HCEC 1CT (cell line): ENCODE measurements at places on chromosomes 1 and 21.
A peak's percentile ranks its signal among the peaks of the same experiment; 100 is the strongest.

GRCh38 chr1:48741380-48741779 lies 35.3 kb downstream of the BEND5 start:
- no peak for DNase-seq

- DNase-seq: no peak
These were observed 25.0 kb downstream of the ABCA4 start for GRCh38 chr1:94095744-94096469.

GRCh38 chr1:116178837-116179236 lies 67.6 kb downstream of the MAB21L3 start:
- DNase-seq: no peak

DNA sequence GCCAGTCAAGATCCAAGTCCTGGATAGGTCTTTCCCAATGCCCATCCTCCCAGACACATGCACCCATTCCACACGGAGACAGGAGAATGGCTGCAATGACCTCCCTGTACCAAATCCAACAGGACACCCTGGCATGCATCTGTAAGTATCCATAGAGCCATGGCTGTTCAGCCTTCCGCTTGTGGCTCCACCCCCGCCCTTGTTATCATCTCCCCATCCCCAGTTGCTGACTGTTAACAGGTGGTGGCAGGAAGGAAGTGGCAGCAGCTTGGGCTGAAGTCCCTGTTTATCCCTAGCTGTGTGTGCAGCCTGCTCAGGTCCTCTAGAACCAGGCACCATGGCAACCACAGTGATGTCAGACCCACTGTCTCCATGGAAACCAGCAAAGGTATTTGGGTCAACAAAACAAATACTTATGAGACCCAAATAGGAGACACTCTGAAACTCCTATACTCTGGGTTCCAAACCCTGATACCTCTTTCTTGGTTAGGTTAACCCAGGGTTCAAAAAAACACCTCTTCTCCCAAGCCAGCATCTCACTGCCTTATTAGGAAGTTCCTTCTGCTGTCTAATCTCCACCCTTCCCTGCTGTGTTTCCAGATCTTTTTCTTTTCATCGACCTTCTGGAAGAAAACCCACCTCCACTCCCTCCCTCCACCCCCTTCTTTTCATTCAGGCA lies 721 bp downstream of the PBXIP1 start:
- peak; percentile 37 for DNase-seq

DNA sequence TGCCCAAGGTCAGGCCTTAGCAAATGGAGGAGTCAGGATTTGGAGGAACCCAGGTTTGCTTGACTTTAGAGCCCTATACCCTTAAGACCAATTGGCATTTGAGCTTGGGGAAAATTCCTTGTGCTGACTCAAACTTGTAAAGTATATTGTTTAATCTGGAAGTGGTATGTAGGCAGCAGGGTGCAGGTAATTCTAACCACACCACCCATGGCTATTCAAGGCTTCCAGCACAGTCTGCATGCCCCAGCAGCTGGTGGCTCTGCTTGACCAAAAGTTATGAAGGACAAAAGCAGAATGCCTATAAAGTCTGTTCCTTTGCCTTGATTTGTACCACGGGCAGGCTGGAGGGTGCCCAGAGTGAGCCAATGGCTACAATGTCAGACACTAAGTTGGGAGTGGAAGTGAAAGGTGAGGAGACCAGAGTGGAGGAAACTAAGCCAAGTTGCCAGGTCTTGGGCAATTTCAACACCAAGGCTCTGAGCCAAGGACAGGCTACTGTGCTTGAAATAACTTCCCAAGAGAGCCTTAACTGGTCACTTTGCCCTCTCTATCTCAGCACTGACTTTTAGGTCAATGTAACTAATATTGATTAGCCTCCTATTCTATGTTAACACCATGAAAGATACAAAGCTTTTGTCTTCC lies 4.7 kb upstream of the G0S2 start:
- no peak for DNase-seq

DNA sequence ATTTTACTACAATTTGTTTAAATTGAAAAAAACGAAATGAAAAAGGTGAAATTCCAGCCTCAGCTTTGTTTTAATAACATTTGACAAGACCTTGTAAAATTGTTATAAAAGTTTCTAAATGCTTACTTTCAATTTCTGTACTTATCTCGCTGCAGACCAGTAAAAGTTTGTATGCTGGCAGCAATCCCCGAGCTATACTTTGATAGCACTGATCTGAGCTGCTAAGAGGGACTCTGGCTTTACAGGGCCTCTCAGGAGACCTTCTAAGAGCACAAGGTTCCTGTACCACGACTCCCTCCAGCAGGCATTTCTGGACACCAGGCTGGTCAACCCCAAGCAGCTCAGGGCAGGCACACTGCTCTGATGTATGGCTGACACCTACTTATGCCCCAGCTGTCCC lies 13.1 kb downstream of the STMN1 start:
- no peak for DNase-seq

DNA sequence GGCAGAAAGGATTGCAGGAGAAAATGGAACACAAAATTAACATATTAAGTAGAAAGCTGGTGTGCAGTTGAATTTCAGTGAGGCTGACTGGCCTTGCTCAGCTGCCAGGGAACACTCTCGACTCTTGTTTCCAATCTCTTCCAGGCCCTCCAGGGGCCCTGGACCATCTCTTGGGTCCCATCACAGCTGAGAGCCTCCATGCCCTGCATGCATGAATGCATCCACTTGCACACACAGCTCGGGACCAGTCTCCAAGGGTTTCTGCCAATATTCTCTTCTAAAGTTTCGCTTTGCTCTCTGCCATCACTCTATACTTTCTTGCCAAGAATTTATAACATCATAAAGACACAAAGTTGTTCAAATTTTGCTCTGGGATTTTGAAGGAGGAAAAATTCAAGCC lies 200.3 kb downstream of the DSCAM start:
- DNase-seq: no peak

DNA sequence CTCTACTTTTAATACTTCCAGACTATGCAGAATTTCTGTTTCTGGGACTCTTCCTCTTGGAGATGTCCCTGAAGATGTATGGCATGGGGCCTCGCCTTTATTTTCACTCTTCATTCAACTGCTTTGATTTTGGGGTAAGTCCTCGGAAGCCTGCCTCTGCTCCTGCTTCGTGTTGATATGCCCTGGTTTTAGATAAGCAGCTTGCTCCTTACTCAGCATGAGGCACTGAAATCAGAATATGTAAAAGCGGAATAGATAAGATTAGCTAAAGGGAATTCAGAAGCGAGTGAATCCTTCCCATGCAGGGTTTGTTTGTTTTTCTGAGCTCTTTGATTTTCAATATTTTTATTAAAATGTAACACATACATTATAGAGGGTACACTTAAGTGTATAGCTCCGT lies 234.7 kb downstream of the CACNA1E start:
- no peak for DNase-seq

- DNase-seq: no peak
These were observed 88.9 kb downstream of the PROX1 start for GRCh38 chr1:214076708-214077065.

GRCh38 chr1:234699795-234700665 lies 90.1 kb upstream of the IRF2BP2 start:
- peak; percentile 34 for DNase-seq

DNA sequence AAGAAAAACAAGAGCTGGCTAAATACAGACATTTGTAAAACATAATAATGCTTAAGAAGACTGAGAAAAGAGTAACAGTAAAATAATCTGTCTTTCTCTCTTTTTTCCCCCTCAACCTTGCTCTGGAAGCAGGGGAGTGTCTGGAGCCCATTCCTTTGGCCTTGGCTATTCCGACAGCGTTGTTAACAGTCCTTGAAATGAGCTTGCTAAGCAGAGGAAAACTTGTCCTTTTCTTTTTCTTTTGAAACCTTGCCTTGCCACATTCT lies 6.7 kb upstream of the CA6 start:
- DNase-seq: no peak

GRCh38 chr1:29829448-29830344 lies 593.4 kb downstream of the PTPRU start:
- DNase-seq: no peak

DNA sequence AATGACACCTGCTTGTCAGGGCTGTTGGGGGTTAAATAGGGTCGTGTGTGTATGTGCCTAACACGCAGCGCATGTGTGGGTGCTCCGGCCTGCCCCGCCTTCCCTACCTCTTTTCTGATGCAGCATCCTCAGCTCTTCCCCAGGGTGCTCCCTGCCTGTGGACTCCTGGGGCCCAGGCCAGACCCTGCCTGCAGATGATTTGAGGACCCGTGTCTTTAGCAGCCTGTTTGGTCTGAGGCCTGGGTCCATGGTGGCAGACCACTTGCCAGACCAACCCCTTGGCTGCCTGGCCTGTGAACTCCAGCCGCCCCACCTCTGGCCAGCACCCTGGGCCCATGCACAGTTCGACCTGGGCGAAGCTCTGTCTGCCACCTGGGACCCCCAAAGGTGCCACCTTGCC lies 57.0 kb upstream of the SIM2 start:
- DNase-seq: no peak

DNA sequence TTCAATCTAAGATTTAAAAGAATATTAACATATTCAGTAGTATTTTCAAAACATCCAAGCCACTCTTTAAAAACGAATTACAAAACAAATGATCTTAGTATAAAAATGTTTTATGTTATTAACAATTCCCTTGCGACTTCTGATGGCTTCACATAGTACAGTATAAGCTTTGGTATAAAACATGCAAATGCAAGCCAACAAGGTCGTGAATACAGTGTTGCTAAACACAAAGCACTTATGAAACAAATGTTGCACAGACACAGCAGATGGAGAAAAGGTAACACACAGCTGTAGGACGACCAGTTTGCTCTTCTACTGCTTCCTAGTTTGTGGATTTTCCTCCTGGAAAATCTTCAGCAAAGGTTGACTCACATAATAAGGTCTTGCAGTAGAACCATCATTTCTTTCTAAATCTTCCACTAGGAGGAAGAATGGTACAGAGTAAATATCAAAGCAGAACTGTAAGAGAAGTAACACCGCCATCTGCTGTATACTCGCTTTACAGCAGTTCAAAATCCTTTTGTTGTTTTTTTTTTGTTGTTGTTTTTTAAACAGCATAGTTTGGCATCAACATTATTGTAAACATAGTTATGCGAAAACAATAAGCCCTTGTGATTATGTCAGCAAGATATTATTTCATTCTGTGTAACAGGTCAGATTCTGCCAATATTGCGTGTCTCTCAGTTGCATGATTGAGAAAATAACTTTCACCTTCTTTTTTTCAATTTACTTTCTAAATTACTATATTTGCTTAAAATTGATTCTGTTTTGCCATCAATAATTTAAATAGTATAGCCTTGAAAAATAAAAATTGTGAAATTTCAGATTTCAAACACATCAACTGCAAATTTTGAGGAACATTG lies 69.5 kb downstream of the LHX8 start:
- DNase-seq: peak; percentile 51

DNA sequence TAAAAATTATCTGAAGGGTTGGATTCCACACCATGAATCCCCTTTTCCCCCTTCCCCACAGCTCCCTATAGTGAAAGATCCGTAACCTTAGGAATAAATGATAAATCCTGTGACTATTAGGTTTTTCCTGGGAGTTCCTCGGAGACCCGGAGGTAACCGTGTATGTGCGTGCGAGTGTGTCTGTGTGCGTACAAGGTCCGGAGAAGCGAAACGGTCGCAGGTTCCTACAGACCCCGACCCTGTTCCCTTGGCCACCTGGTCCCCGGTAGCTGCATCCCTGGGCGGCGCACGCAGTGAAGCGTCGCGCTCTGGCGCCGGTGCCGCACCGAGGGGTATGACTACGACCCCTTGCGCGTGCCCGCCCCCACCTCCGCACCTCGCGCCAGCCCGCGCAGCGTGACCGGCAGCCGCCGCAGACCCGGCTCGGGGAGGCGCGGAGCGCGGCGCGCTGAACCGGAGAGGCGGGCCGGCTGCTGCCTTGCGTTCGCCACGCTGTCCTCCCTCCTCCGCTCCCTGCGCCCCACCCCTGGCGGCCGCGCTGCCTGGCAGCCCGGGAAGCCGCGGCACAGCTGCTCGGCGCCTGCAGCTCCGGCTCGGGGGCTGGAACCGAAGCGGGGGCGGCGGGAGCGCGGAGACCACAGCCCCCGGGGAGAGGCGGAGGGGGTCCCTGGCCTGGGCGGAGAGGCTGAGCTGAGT lies at the start of gene AK5:
TSS of gene AK5 (plus strand) at position 529 of the 696 bp plus-strand sequence. CDS start 295 bp downstream, outside the sequence.
- DNase-seq: peak; percentile 69

DNA sequence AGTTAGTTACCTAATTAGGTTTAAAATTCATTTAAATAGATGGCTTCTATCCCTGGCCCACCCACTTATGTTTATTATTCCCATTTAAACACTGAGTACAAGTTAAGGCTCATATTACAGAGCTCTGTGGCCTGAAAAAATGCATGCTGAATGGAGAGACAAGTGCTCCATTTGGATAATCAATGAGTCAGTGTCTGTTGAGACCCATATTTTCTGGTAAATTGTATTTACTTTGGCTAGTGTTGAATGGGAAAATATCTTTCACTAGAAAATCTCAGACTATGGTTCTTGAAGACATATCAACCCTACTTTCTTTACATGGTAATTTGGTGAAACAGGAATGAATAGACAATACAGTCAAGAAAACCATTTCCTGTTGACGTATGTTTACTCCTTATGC lies 356.0 kb downstream of the S1PR1 start:
- no peak for DNase-seq

- DNase-seq: no peak
These were observed 7.3 kb upstream of the TBX15 start for GRCh38 chr1:118995312-118996016.

DNA sequence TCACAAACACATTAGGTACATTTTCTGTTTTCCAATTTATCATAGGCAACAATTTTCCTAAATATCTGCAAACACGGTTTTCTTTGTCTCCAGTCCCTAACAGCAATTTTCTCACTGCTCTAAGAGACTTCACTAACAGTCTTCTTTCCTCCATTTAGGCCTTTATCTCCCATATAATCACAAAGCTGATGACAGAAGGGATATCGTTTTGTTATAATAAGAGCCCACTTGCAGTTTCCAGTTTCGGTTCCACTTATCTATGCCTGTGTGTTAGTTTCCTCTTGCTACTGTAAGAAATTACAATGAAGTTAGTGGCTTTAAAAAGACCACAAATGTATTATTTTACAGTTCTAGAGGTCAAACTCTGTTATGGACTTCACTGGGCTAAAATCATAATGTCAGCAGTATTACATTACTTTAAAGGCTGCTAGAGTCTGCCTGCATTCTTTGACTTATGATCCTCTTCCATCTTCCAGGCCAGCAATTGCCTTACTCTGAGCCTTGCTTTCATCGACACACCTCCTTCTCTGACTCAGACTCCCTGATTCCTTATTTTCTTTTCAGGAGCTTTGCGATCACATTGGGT lies 549.3 kb downstream of the NCAM2 start:
- DNase-seq: no peak

- no peak for DNase-seq
These were observed 85.0 kb downstream of the NUF2 start for GRCh38 chr1:163406772-163407171.
